ENCODE measurements at places on chromosomes 2 and 18.
A peak's percentile ranks its signal among the peaks of the same experiment; 100 is the strongest.

GRCh38 chr2:26542676-26543505, 65.0 kb upstream of the OTOF start:
- no peak for DNase-seq

GRCh38 chr2:119202610-119203310, 20.9 kb upstream of the STEAP3 start:
- DNase-seq: no peak

- peak; percentile 58 for DNase-seq
These were observed at the start of the genes DOK1 and LOXL3 for GRCh38 chr2:74553892-74554819. Gene DOK1 (plus strand): TSS chr2:74554720. CDS start chr2:74554755, 35 bp downstream. Gene LOXL3 (minus strand): TSS chr2:74553942. CDS start chr2:74552634, 1,308 bp downstream.

- no peak for DNase-seq
These were observed 101.3 kb downstream of the MSH2 start for GRCh38 chr2:47504174-47504810.

DNA sequence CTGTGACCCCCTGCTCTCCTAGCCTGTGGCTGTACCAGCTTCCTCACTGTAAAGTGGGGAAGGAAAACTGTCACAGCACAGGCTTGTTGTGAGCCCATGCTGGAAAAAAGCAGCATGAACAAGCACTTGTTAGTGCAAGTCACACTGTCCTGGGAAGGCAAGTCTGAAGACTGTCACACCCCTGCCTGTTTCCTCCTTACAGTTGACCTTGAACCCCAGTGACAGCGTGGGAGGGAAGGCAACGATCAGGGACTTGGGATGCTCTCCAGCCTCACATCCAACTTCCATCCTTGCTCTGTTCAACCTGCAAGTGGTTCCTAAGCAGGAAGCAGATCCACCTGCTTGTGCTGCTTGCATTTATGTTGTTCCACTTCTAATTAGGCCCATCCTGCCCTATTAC, 311.3 kb upstream of the KLHL29 start:
- DNase-seq: no peak

- no peak for DNase-seq
These were observed 152.4 kb downstream of the TDRD15 start for GRCh38 chr2:21276163-21276562.

DNA sequence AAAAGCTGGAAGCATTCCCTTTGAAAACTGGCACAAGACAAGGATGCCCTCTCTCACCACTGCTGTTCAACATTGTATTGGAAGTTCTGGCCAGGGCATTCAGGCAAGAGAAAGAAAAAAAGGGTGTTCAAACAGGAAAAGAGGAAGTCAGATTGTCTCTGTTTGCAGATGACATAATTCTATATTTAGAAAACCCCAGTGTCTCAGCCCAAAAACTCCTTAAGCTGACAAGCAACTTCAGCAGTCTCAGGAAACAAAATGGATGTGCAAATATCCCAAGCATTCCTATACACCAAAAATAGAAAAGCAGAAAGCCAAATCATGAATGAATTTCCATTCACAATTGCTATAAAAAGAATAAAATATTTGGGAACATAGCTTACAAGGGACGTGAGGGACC, 11.1 kb downstream of the SLC8A1 start:
- DNase-seq: no peak

DNA sequence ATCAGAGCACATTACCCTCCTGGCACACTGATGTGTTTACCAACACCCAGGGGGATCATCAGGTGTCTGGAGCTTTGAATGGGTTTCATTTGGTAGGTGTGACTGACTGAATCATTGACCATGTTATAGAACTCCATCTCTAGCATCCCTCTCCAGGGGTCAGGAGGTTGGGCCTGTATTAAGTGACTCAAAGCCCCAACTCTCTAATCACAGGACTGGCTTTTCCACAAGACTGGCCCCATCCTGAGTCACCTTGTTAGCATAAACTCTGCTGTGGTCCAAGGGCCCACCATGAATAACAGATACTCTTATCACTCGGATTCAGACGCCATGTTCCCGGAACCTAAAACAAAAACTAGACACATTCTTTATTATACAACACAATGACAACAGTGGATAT, 125.9 kb upstream of the NDUFV2 start:
- no peak for DNase-seq

DNA sequence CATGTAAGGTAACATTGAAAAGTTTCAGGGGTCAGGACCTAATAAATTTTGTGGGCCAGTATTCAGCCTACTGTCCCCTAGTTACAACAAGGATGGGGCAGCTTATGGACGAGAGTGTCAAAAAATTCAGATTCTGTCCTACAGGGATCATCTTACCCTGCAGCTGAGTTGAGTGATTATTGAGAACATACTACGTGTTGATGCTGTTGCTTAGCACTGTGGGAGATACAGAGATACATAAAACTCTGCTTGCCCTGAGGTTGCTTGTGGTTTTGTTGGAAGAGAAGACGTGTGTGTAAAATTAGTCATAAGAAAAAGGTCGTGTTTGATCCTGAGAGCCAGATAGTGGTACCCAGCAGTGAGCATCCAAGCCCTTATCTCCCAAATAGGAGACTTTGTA, 253.2 kb downstream of the NEDD4L start:
- no peak for DNase-seq

- no peak for DNase-seq
These were observed 136.9 kb upstream of the GATA6 start for GRCh38 chr18:22032392-22032961.

GRCh38 chr2:86416146-86416545, 25.0 kb upstream of the KDM3A start:
- no peak for DNase-seq

DNA sequence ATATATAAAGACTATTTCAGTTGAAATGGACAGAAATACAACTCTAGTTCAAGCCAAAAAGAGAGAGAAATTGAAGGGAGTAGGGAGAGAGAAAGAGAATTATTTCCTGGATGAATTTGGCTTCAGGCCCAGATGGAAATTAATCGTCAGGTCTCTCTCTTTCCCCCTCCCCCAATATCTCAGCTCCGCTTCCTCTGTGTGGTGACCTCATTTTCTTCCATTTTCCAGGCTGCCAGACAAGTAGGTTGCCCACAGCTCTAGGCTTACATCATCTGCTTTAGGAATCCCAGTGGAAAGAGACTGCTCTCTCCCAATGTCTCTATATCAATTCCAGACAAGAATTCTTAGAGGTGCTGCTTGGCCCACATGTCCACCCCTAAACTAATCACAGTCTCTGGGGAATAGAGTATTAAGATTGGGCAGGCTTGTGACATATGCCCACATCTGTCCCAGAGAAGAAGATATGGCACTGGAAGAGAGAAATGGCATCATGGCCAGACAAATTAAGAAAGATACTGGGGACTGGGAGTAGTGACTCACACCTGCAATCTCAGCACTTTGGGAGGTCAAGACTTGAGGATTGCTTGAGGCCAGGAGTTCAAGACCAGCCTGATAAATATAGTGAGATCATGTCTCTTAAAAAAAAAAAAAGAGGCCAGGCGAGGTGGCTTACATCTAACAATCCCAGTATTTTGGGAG, 37.2 kb upstream of the CFAP36 start:
- DNase-seq: no peak

DNA sequence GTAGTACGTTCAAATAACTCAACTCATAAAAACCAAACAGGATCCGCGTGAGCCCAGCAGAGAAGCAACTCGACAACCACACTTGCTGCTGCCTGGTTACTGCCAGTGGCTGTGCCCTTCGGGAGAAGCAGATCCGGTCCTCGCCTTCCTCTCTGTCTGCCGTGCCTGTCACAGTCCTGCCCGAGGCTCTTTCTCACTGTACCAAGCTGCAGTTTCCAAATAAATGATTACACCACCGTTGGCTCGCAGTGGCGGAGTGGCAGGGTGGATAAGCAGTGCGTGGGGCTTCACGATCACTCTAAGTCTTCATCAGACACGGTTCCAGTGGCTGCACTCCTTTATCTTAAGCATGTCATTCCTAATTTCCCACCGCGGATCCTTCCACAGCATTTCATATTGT, 26.1 kb upstream of the SALL3 start:
- DNase-seq: no peak

DNA sequence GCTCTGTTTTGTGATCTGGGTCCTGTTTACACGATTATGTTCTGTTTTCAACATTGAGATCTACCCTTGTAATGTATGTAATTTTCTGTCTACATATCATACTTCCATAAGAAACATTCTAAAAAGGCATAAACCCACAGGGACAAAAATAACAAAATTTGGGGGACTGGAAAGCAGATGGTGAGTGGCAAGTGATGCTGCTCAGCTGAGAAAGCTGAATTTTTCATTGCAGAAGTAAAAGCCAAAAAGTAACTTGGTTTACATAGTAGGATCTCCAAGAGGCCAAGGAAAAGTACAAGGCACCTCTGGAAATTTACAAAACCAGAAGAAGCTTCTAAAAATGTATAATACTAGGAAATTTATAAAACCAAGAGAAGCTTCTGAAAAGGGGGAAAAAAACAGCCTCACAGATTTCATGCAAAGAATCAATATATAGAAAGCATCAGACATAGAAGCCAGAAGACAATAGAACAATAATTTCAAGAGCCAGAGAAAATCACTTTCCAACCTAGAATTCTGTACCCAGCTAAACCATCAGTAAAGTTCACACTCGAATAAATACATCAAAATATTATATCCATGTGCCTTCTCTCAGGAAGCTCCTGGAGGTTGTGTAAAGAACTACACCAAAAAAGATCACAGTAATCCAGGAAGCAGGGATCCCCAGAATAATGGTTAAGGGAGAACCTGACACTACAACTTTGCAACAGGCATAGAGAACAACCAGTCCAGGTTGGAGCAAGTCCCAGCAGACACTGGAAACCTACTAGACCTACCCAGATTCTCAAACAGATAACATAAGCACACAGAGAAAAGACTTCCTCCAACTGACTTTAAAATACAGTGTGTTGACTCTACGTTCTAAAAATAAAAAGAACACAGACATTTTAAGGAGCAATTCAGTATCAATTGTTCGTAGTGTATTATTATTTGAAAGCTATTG, 401.7 kb upstream of the HS6ST1 start:
- no peak for DNase-seq

DNA sequence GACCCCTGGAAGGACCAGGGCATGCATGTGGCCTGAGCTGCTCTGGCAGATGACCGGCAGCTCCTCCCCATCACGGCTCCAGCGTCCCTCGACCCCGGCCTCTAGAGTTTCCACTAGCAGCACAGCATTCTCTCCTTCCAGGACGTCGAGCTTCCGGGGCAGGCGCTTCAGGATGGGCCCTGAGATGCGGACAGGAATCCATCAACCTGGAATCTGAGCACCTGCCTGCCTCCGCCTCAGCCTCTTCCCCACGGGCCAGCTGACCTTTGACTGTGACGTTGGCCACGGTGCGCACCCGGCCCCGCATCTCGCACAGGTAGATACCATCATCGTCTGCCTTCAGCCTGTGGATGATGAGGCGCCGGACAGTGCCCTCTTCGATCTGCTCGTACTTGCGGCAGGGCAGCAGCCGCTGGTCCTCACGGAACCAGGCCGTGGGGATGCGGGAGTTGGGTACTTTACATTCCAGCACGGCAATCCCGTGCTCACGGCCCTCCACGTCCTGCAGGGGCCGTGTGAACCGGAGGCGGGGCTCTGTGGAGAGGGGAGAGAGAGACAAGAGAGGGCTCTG, 3.5 kb downstream of the OBSL1 start:
- DNase-seq: no peak

GRCh38 chr2:162063281-162063680, 10.7 kb downstream of the DPP4 start:
- no peak for DNase-seq

DNA sequence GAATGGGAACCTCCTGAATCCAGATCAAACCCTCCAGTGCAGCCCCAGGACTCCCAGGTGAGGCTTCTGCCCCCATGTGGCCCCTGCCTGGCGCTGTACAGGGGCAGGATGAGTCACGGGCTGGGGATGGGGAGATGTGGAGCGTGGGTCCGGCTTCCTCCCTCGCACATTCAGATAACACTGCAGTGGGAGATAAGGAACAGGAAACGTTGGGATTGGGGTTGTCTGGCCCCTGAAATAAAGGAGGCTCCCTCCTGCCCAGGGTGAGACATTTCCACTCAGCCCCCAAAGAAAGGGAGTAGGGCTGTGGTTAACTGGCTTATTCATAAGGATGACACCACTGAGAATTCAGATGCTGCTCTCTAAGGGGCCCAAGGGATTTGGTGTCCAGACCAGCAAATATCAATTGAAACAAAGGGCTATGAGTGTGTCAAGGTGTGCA, 30.7 kb downstream of the IGFBP5 start:
- DNase-seq: no peak

DNA sequence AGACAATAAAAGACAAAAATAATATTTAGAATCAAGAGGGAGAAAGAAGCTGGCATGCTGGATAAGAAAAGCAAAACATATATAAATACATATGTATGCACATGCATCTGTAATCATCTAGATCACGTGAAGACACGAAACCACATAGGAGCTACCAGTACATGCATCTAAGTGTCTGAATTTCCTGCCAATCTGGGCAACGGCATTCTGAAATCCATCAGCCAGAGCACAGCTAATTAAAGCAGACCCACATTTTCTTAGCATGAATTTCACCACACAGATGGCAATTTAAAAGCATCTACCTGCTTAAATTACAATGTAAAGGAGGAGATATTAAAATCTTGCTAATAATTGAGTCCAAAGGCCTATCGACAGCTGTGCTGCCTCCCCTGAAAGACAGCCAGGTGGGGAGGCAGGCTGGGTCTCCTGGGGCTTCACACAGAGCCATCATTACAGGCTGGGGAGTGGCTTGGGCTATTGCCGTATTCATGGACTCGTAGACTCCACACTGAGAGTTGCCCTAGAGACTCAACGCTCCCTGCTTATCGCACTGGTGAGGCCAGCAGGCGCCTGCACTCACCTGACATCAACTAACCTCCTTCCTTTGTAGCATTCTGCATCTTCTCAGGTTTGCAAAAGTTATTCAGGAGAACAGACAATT, 272.5 kb upstream of the PXDN start:
- no peak for DNase-seq

DNA sequence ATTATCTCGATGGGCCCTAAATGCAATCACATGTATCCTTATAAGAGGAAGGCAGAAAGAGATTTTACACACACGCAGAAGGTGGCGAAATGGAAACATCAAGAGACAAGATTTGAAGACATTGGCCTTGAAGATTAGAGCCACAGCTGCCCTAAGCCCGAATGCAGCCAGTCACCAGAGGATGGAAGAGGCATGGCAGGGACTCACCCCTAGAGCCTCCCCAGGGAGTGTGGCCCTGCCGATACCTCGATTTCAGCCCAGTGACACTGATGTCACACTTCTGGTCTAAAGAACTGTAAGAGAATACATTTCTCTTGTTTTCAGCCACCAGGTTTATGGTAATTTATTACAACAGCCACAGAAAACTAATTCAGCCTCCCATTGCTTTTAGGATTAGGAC, 17.4 kb downstream of the TTC39C start:
- DNase-seq: no peak

- DNase-seq: no peak
These were observed 707 bp downstream of the SALL3 start for GRCh38 chr18:78980279-78980771.

DNA sequence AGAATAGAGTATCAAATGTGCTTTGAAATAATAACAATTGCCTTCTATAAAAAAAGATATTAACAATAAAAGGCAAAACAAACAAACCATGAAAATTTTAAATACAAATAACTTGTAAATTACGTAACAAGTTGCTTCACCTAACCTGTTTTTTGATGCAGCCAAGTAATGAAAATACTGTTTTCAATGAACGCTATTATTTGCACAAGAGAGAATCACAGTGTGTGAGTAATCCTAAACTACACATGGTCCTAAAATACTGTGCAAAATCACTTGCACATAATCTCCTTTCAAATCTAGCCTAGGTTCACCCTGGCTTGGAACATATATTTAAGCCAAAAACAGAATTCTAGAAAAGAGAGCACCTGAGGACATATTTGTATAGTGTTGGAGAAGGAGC, 98.9 kb downstream of the CCDC148 start:
- no peak for DNase-seq
